ENCODE measurements at places on chromosomes 4 and X.

DNA sequence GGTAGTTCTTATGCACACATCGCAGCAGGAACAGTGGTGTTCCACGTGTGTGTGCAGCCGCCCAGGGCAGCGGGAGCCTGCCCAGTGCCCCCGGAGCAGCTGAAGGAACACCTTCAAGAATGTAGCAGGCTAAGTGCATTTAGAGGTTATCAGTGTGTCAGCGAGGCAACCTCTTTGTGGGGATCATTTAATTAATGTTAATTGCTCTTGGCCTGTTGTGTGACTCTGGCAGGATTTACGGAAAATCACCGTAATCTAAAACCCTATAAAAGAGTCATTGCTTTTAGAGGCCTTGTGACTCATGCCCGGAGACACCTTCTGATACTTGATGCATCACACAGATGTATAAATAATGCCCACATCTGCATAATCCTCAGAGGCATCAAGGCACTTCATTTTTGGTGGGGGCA, 47.3 kb upstream of the GATB start:
- DNase-seq, result no peak

GRCh38 chr4:74555231-74555630, 110.3 kb downstream of the AREG start:
- no peak for DNase-seq

DNA sequence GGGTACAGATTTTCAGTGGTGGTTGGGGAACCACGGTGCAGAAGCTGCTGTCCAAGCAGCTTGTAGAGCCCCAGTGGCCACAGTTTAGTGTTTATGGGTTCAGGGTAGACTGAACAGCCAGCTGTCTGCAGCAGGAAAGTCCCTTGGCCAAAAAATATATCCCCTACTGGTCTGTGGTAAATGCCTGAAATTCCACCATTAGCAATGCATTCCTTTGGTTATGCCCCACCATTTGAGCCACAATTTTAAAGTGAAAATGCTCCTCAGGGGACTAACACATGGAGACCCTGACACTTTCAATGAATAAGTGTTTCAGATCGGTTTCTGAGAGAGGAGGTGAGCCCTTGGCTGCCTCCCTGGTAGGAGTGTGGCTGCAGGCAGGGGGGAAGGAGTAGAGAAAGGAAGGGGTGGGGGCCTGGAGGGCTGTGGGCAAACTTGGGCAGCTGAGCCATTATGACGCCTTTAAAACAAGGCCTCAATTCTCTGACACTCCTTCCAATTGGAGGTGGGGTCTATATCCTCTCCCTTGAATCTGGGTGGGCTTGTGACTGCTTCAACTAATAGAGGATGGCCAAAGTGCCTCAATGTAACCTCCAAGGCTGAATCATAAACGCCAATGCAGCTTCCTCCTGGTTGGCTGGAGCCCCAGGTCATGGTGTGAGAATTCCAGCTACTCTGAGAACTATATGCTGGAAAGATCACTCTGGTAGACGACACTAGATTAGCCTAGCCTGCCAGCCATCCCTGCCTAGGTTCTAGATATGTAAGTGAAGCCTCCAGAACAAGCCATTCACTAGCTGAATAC, 75.8 kb upstream of the ATP6AP2 start:
- no peak for DNase-seq

- no peak for DNase-seq
Observed at GRCh38 chr4:138773321-138773720, 242.3 kb upstream of the NOCT start.

- DNase-seq, result no peak
Observed at GRCh38 chr4:86974551-86974994, 39.8 kb downstream of the AFF1 start.

DNA sequence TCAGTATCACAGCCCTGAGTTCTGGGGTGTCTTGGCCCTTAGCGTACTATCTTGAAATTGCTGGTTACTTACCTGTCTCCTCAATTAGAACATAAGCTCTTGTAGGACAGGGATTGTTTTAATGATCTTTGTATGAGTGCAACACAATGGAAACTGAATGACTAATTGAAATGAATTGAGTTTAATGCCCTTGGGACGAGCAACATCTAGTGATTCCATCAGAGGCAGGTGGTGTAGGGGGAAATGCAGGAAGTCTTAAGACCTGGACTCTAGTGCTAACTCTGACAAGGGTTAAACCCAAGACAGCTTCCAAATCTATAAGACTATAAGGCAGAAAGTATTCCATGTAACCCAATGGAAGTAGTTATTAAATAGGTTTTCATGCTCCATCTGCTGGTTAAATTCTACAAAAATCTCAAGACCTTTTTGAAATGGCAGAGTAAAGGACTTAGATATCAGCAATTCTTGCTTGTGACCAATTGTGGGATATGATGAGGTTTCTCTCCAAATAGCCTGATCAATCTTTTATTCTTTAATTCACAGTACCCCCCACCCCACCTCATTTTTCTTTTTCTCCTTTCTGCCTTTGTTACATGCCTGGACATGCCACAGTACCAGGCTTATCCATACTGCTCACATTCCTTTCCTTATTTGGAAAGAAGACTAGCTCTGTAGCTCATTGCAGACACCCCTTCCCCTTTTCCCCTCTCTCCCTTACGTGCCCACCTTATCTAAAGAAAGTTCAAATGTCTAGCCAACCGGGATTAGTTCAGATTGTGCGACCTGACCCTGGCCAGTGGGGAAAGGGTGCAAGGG, 340.8 kb downstream of the PAPSS1 start:
- DNase-seq, result no peak

- DNase-seq, result no peak
Observed at GRCh38 chr4:78742300-78742699, 33.9 kb upstream of the BMP2K start.

- no peak for DNase-seq
Observed at GRCh38 chr4:6463311-6464289, 8.8 kb downstream of the PPP2R2C start.

DNA sequence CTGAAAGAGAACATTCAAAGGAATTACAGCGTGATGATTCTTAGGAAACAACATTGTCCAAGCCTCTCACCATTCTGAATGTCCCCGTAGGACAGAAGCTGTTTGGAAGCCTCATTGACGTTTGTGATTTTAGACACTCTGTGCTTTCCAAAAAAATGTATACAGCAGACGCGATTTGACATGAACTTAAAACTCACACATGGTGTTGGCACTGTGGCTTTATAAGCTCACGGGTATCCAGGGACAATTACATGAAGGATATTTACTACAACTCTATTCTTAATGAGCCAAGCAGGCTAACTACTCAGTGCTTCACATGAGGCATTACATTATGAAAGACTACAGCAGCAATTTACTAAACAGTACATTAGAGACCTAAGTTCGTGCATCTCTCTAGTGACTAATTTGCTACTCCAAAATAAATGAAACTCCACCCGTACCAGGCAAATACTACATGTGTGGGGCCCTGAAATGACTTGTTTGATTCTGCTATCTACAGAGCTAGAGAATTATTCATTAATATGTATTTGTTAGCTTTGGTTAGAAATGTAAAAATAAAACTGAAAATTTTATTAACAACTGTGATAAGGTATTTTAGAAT, 620.7 kb downstream of the SPRY1 start:
- DNase-seq, result no peak

DNA sequence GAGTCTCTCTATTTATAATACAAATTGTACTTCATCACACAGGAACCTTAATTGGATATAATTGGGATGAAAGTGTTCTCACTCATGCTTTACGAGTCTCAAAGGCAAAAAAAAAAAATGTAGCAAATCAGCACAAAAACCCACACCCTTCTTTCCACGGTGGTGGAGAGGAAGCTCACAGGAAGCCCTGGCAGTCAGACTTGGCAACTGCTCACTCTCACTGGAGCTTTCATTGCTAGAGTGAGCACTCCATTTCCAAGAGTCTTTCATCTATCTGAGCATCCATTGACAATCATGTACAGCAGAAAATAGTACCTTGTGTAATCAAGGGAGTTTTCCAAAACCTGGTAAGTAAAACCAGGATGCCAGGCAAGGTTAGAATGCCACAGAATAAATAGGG, 2159.4 kb upstream of the AGA start:
- no peak for DNase-seq

DNA sequence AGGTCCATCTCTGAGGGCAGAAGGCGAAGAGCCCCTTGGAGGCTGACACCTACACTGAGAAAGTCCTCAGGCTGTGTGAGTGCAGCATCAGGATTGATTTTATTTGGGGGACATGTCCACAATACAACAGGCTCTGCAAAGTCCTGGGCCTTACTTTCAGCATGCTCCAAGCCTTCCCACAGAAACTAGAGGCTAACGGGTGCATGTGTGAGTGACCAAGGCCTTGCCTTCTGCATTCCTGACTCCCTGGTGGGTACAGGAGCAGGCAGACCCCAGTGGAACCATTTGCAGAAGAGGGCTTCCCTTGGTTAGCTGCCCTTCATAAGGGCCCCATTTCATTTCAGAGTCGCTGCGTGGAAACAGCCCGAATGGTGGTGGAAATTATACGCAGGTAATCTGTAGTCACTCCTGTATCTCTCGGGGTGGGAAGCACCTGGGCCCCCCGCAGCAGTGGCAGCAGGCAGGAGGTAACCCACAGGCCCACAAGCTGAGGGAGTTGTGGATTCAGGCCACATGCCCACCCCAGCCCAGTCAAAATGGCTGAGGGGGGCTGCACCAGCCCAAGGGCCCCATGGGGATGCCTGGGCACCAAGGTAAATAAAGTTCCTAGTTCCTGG, 37.7 kb downstream of the NSG1 start:
- no peak for DNase-seq

- peak; percentile 47 for DNase-seq
Observed at GRCh38 chrX:150482537-150483206, 85.7 kb upstream of the MTM1 start.

- no peak for DNase-seq
Observed at GRCh38 chrX:18672008-18672407, at the start of gene RS1. Gene RS1, minus strand, starts transcription at chrX:18672108. Its CDS starts 40 bp downstream, at chrX:18672068.

DNA sequence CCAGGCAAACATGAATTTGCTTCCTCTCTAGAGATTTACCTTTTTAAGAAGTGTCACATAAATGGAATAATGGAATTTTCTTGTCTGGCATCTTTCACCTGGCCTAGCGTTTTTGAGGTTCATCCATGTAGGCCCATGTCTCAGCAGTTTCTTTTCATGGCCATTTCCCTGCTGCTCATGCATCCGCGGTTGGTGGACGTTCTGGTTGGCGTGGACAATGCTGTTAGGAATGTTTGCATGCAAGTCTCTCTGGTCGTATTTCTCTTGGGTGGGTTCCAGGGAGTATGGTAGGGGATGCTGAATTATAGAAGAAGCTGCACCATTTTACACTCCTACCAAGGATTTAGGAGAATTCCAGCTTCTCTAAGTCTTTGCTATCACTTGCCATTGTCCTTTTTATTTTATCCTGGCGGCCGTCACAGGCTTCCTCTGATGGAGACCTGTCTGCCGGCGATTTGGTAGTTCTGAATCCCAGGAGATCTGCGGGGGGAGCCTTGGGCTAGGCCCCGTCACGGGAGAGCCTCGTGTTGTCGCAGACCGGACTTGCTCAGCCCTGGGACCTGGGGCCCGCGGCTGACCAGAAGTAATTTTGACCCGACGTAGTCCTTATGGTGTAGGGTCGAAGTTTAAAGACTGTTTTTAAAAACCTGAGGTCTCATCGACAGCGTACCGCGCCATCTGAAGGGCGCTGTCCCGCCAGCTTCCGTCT, 56.9 kb upstream of the TADA2B start:
- no peak for DNase-seq

GRCh38 chr4:151316645-151317044, 8.8 kb downstream of the SH3D19 start:
- no peak for DNase-seq

- no peak for DNase-seq
Observed at GRCh38 chr4:8419222-8420041, 21.1 kb downstream of the ACOX3 start.

GRCh38 chrX:38669428-38669827, 108.1 kb downstream of the TSPAN7 start:
- DNase-seq, result no peak

- DNase-seq, result no peak
Observed at GRCh38 chr4:187480146-187481145, 515.1 kb upstream of the ZFP42 start.

DNA sequence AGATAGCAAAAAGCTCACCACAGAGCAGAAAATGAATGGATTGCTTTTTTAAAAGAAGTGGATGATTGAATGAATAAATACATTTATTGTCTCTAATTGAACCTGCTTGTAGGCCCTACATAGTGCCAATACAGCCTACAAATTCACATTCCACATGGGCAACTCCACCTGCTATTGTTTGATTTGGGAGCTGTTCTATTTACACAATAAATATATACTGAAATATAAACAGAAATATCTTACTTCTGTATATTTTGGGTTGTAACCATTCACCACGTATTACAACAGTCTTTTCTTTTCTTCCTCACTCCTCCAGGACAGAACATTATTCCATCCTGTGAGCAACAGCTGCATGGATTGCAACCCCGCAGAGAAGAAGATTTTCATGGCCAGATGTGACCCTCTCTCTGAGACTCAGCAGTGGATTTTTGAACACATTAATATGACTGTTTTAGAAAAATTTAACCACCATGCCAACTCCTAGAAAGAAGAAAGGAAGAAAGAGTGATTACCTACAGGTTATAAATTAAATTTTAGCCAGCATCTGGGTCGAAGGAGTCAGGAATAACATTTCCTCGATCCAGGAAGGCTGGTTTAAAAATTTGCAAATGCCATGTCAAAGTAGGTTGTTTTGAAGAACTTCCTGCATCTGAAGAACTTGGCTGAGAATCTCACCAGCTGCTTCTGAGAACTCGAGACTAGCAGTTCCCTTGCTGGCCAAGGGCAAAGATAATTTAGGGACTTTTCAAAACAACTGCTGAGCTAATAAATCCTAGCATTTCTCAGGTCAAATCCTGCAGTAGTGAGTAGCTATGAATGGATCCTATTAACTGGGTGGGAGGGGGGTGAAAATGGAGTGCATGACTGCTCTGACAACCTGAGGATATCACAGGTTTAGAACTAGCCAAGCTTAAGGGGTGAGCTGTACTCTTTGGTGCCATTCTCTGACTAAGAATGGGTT, 128.7 kb upstream of the GALNT7 start:
- DNase-seq, result no peak

DNA sequence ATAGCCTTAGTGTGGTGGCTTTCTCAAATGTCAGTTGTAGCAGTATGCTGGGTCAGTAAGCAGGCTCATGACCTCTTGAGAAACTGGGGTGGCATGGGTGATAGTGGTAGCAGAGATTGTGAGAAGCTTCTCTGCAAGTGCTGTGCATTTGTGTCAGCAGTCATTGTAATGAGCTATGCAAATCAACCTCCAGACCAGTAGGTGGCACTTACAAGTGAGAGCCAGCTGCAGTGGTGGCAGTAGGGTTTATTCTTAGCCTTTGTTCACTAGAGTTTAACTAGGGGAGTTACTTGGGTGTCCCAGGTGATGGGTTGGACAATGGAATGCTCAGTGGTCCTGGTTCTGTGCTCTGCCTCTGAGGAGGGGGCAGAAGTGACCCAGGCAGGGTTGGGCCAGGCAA, 818.7 kb downstream of the PCDH7 start:
- no peak for DNase-seq

GRCh38 chr4:180539284-180539683, 1703.9 kb upstream of the TENM3 start:
- no peak for DNase-seq

- no peak for DNase-seq
Observed at GRCh38 chr4:188399834-188400233, 260.6 kb downstream of the TRIML1 start.

GRCh38 chr4:98685225-98686042, 27.0 kb upstream of the TSPAN5 start:
- DNase-seq, result no peak
